ENCODE measurements at places on chromosomes 3 and 15.
A peak's percentile ranks its signal among the peaks of the same experiment; 100 is the strongest.

DNA sequence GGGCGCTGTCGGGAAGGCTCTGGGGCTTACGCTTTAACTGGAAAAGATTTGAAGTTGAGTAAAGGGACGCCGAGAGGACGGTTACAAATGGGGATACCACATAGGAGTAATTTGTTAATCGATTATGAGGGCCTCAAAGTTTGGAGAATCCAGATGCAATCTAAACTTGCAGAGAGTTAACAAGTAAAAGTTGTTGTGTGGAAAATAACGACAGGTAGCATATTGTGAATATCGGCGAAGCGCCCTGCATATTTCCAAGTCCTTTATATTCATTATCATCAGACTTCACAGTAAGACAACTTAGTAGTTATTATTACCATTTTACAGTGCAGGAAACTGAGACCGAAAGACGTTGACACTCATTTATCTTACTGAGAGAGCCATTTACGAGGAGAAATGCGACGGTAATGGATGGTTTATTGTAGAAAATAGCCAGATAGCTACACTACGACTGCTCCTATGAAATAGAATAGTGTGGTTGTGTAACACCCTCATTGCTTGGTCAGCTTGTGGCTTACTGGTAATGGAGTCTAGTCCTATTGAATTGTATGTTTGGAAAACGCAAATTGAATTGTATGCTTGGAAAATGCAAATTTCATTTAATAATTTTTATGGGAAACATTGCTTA lies 700 bp downstream of the MKRN2 start:
- DNase-seq: no peak

- no peak for DNase-seq
Measured at GRCh38 chr3:102329066-102329465, 105.7 kb upstream of the ZPLD1 start.

DNA sequence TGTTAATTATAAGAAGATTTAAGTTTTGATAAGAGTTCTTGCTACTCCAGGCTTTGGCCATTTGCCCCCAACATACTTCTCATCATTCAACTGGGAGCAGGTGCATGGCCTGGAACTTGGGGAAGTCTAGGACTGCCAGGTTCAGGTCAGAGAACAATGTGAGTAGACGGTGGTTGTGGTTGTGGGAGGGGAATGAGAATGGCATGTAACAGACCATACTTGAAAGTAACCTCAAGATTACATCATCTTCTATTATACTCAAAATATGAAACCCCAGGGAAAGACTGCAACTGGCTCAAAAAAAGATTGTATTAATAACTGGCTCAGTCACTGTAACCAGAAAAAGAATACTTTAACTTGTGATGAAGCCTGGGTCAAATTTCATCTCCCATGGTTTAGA lies 364.9 kb upstream of the DPPA4 start:
- peak; percentile 97 for DNase-seq

GRCh38 chr15:30921781-30922479 lies 18.2 kb downstream of the FAN1 start:
- no peak for DNase-seq

DNA sequence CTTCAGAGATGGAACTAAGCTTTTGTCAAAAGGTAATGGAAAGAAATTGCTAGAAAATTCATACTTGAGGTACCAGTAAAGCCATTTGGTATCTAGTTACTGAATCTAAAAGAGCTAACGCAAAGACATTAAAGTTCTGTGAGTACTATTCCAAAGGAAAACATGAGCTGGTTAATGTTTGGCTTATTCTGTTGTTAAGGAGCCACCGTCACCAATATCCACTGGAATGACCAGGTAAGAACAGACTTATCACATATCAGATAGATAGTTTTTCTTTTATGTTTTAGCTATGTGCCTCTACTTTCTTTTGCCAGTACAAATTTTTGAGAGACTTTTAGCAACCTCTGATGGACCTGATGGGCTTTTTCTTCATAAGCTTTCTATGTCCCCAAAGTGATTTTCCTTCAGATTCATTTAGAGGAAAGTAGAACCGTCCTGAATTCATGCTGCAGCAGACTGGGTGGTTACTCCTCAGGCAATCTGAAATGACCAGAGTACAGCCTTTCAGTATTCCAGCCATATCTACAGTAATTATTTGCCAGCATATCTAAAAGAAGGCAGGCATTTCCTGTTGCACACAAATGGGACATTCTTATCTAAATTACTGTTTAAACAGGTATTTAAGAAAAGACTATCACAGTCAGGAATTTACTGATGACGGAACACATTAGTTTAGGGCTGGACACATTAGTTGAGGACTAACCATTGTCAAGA lies 274.1 kb downstream of the MECOM start:
- DNase-seq: no peak

DNA sequence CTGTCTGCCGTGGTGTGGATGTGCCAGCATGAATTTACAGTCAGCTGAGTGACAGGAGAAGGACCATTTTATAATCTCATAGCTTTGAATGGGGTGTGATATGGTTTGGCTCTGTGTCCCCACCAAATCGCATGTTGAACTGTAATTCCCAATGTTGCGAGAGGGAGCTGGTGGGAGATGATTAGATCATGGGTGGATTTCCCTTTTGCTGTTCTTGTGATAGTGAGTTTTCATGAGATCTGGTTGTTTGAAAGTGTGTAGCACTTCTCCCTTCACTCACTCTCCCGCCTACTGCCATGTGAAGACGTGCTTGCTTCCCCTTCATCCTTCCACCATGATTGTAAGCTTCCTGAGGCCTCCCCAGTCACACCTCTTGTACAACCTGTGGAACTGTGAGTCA lies 111.9 kb upstream of the CHD2 start:
- no peak for DNase-seq

DNA sequence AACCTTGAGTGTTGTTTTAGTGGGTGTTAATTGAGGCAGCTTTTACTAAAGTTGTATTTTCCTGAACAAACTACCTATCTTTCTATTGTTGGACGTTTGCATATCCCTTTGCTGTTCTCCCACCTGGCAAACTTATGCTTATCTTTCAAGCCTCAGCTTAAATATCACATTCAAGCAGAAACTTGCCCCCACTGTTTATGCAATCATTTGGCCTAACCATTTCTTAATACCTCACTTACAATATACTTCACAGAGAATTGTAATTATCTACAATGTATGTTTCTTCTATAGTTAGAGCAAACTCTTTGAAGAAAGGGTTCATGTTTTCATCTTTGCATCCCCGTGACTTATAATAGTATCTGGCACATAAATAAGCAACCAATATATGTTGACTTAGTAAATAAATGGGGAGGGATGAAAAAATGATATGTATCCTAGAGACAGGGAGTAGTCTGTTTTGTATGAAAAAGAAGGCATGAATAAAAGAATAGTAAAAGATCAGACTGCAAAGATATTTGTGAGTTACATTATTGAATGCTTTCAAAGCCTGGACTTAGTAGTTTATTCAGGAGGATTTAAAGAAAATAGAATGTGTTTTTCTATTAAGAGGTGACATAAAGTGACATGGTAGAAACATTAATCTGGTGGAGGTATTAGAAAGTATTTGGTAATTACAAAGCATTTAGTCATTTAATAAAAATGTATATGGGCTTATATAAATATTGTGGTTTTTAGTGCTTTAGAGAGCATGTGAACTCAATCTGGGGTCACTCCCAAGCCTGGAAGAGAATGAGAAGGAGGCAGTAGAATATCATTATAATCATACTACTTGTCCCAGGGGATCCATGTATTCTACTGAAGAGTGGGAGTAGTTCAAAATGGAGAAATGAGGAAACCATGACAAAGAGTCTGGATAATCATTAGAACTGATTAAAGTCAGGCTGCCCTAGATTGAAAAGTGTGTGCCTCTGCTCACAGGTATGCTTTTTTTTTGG lies 60.0 kb upstream of the DCBLD2 start:
- DNase-seq: peak; percentile 76

GRCh38 chr3:123657568-123657967 lies 72.7 kb upstream of the HACD2 start:
- DNase-seq: no peak

GRCh38 chr3:184551614-184552256 lies 9.8 kb upstream of the EPHB3 start:
- no peak for DNase-seq

- DNase-seq: no peak
Measured at GRCh38 chr3:59469948-59470723, 420.3 kb upstream of the CFAP20DC start.

DNA sequence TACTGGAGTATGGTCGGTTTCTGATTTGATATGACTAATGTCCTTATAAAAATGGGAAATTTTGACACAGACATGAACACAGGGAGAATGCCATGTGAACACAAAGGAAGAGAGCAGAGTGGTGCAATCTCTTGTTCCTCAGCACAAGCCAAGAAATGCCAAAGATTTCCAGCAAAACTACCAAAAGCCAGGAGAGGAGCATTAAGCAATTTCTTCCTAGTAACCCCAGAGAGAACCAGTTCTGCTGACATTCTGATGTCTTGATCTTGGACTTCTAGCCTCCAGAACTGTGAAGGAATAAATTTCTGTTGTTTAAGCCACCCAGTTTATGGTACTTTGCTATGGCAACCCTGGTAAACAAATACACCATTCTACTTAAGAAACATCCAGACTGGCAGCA lies 227.8 kb upstream of the MRPL3 start:
- DNase-seq: no peak

DNA sequence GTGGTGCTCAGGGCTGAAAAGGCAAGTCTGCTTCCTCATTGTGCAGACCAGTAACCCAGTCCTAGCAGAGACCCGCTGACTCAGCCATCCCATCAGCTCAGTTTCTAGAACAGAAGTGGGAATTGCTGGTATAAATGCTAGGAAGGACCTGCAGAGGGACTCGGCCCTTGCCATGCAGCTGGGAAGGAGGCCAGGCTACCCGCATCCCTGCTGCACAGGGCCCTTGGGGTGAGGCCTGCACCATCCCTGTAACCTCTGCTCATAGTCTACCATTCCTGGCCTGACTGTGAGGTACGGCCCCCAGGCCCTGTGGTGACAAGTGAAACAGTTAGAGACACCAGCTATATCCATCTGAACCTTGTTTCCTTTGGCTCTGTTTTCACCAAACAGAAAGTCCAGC lies 23.5 kb downstream of the RAB6B start:
- no peak for DNase-seq

DNA sequence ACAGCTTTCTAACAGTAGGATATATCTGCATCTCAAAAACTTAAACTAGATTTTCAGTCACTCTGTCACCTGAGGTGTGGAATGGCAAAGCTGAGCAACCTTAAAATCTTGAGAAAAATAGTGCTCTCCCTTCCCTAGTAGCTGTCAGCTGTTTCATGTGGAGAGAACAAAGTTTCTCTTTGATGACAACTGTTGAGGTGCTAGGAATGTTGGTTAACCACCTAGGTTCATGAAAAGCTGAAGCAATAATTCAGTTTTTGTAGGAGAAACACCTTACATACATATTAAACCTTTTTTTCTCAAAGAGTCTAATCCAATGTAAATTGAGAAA lies 40.8 kb downstream of the TCF12 start:
- DNase-seq: no peak

DNA sequence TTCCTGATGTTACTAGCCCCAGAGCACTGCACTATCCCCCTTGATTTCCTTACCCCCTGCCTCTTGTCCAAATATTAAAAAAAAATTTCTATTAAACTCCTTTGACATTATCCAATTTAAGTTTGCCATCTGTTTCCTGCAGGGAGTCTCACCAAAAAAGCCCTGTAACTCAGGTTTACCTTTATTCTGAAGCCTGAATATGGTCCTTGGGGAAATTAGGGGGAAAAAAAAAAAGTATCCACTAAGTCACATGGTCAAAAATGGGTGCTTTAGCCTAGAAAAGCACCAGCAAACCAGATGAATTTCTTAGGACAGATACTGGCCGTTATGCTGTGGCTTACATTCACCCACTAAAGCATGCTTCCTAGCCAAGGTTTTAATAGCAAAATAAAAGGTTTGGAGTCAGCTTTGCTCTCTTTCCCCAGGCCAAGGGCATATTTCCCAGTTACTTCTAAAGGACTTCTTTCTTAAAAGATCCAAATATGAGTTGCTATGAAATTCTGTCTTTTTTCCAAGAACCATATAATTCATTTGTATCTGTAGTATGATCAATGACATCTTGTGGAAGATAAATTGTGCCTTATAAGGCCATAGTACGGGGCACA lies 394.9 kb downstream of the LSAMP start:
- no peak for DNase-seq

GRCh38 chr3:157319672-157320071 lies 117.0 kb upstream of the PTX3 start:
- no peak for DNase-seq

- DNase-seq: no peak
Measured at GRCh38 chr3:171356251-171356650, 104.0 kb downstream of the TNIK start.

- DNase-seq: no peak
Measured at GRCh38 chr3:178386880-178387279, 149.4 kb upstream of the KCNMB2 start.

GRCh38 chr3:22491344-22491743 lies 711.8 kb upstream of the UBE2E2 start:
- DNase-seq: no peak

- no peak for DNase-seq
Measured at GRCh38 chr15:79401301-79401700, 30.8 kb upstream of the MINAR1 start.

DNA sequence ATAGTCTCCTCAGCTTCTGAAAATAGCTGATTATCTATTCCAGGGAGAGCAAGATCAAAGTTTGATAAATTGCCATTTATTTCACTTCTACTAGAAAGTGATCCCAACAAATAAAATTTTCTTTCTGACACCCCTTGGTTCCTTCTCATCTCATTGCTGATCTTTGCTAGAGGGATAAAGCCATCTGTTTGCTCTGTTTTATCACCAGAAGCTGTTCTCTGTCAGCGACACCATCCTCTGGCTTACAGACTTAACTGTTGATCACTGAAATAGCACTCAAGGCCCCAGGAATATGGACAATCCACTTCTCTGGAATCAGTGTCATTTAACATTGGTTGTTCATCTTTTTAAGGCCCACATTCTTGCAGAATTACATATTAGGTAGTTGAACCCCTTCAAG lies 219.0 kb downstream of the LSAMP start:
- no peak for DNase-seq

DNA sequence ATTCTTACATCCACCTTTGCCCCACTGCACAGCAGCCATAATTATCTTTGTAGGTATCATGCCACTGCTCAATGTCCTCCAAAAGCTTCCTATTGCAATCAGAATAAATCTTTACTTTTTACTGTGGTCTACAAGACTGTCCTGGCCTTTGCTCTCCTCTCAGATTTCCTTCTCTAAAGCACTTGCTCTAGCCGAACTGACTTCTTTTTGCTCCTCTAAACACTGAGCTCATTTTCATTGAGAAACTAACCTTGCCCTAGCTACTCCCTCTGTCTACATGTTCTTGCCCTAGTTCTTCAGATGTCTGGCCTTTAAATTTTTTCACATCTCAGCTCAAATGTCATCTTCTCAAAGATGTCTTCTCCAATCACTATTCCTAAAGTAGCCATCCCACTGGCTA lies 342.8 kb downstream of the TBC1D5 start:
- DNase-seq: no peak
